SK-MEL-5 (cell line): ENCODE measurements at places on chromosomes 2 and 18. TPM values are rescaled to one million over a fixed set of nuclear protein-coding genes. Genes with fewer than 3 reads are reported as not detected.

The BIN1 gene
- total RNA-seq: 1.7 and 2.2 TPM in 2 replicates

The KLHL14 gene
- total RNA-seq: 0.13 and 0.43 TPM in 2 replicates

The GALR1 gene
- total RNA-seq: not detected in 2 replicates

DNA sequence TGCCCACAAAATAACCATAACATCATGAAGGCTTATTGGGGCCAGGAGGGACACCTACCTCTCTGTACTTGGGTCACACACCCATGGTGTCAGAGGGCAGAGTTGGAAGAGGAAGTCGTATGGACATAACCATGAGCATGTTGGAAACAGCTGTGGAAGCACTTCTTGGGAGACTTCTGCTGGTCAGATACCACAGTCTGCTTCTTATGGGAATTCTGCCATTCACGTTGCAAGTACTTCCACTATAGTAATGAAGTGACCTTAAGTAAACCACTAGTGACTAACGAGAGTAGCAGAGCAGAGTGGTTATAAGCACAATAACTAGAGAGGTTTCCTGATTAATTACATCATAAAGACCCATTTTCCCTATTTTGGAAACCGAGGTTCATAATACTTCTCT, 61.1 kb upstream of the TFPI start:
- DNase-seq: no peak

DNA sequence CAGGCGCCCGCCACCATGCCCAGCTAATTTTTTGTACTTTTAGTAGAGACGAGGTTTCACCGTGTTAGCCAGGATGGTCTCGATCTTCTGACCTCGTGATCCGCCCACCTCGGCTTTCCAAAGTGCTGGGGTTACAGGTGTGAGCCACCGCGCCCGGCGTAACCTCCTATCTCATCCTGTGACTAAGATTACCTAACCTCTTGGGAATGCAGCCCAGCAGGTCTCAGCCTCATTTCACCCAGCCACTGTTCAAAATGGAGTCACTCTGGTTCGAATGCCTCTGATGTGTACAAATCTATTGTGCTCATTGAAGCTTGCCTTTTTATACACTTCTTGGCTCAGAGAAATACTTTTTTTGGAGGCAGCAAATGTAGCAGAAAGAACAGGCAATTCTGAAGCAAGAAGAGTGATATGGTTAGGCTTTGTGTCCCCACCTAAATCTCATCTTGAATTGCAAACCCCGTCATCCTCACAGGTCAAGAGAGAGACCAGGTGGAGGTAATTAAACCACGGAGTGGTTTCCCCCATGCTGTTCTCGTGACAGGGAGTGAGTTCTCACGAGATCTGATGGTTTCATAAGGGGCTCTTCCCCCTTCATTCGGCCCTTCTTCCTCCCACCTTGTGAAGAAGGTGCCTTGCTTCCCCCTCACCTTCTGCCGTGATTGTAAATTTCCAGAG, 60.6 kb downstream of the SLC4A3 start:
- no peak for DNase-seq

DNA sequence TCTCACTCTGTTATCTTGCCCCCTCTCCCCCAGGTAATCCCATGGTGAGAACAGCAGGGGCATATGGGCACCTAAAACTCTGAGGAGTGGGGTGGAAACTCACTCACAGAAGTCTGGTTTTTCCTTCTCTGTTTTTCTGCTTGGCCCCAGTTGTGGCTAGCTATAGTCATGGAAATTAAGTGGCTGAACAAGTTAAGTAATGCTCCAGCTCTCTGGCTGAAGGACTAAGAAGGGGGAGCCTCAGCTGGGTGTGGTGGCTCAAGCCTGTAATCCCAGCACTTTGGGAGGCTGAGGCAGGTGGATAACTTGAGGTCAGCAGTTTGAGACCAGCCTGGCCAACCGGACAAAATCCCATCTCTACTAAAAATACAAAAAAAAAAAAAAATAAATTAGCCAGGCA, 261.0 kb downstream of the TPGS2 start:
- DNase-seq: no peak

DNA sequence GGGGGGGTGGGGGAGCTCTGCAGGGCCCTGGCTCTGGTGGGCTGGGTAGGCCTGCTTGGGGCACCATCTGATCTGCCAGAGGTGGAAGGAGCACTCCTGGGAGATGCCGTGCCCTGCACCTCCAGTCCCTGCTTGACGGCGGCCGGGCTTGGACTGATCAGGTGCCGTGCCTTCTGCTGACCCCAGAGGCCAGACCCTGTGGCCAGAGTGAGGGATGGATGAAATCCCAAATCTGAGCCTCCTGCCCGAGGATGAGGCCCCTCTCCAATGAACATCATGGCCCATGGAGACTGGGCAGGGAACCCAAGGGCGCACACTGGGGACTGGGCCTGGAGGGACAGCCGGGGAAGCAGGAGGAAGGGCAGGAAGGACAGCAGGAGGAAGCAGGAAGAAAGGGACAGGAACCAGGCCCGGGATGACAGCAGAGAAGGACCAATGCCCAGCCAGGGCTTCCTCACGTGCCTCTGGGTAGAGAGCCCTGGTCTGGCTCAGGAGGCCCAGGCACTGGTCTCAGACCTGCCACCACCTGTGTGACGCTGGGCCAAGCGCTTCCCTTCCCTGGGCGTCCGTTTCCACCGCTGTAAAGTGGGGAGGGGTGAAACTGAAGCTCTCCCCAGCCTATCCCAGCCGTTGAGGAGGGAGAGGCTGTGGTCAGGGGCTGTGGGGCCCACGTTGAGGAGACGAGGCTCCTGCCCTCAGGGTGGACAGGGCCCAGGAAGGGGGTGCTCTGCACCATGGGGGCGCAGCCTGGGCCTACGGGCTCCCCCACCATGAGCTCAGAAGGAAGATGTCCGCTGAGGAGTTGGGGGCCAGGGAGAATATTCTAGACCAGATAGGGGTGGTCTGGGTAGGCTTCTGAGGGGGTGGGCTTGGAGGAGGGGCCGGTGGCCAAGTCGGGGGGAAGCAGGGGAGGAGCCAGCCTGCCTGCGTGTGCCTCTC, 1.0 kb upstream of the GPR35 start:
- no peak for DNase-seq

- no peak for DNase-seq
These were observed 6.0 kb upstream of the NFE2L2 start for GRCh38 chr2:177270531-177270930.

DNA sequence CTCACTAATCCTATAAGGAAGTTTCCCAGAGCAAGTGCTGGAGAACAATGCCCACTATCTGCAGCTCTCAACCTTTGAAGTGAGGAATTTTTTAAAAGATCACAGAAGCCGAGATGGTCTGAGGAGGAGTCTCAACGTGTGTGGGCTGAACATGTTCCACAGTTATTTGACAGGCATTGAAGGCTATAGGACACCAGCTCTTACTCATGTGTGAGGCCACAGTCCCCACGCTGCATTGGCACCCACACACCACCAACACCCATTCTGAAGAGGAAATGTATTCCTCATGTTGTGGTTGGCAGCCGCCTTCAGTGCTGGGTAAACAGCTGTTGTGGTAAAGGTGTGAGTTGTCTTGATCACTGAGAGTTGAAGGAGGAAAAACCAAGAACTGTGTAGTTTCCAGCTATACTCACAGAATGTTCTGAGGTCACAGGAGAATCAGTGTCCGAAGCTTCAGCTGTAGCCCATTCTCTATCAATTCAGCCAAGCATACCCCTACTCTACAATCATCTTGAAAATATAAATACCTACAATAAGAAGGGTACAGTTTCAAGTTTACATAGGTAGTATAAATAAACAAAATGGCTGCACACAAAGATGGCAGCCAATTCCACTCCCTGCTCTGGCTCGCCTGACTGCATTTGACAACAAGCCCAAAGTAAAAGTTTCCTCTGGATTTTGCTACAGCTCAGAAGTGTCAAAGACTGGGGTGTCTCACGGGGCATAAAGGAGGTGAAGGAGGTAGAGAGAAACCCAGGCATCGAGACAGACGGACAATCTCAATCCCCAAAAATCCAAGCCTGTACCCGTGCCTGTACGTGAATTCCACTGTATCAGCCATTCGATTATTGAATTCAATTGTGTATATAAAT, 12.1 kb downstream of the CD226 start:
- no peak for DNase-seq

DNA sequence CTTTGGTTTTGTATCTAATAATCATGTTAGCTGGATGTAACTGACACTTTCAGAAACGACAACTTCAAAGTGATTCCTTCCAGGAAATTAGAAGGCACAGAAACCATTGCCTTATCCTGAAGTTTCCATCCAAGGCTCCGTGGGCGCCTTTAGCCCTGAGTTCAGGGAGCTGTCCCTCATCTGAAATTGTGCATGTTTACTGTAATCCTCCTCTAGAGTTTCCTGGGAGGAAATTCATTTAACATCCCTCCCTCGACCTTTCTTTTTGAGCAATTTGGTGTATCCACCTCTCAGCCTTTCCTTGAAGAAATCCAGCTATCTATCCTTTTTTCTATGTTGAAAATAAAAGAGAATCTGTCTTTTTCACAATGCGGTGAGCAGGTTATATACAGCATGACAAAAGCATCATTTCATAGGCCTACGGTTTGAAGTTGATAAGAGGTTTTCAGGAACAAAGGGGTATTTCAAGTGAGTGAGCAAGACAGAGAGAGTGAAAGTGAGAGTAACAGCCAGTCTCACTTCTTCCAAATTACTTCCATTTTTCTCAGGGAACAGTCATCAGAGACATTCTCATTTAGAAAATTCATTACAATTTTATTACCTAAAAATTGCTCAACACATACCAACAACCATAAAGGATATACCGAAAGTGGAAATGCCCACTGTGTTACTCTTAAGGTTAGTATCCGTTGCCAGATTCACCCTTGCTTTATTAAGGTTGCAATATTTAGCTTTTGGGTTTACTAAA, 167.3 kb downstream of the MREG start:
- peak; percentile 47 for DNase-seq

- DNase-seq: no peak
These were observed 78.2 kb downstream of the HRH4 start for GRCh38 chr18:24538414-24539264.

- DNase-seq: no peak
These were observed 2.9 kb downstream of the TBR1 start for GRCh38 chr2:161418715-161419637.

GRCh38 chr2:26720322-26721114, 28.0 kb downstream of the KCNK3 start:
- DNase-seq: no peak
